Stimulated activated CD8-positive, alpha-beta memory T cell treated with anti-CD3 and anti-CD28 coated beads, Interleukin-7, amount 100 ng/mL, for 24 hours (primary cell): ENCODE measurements at places on chromosomes 12 and 14.

- DNase-seq, result no peak
These were observed 77.1 kb downstream of the KCNMB4 start for GRCh38 chr12:70443062-70443673.

DNA sequence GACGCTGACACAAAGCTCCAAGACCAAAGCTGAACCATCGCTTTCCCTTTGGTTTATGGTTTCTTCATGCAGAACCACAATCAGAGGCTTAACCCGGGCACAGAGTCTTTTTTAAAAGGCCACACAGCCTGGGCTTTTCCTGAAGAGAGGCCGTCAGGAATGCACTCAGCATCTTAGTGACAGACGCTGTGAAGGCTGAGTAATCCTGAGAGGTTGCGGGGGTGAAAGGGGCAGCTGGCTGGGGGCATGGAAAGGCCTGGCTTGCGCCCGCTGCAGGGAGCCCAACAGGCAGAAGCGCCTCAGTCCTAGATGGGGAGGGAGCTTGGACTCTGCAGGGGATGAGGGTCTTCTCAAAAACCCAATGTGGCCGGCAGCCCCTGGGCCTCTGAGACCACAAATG lies 13.6 kb downstream of the CTDSP2 start:
- no peak for DNase-seq

DNA sequence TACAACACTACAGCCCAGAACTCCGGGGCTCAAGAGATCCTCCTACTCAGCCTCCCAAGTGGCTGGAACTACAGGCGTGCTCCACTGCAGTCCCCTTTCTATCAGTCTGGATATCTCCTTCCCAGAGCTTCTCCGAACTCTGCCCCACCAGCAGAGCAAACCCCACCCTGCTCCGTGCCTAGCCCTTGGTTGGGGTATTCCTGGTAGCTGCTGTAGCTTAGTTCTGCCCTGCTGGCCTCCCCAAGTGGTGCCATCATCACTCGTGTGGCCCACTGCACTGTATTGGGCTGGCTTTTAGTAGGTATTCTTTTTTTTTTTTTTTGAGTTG lies 9.5 kb downstream of the HSP90AA1 start:
- no peak for DNase-seq

DNA sequence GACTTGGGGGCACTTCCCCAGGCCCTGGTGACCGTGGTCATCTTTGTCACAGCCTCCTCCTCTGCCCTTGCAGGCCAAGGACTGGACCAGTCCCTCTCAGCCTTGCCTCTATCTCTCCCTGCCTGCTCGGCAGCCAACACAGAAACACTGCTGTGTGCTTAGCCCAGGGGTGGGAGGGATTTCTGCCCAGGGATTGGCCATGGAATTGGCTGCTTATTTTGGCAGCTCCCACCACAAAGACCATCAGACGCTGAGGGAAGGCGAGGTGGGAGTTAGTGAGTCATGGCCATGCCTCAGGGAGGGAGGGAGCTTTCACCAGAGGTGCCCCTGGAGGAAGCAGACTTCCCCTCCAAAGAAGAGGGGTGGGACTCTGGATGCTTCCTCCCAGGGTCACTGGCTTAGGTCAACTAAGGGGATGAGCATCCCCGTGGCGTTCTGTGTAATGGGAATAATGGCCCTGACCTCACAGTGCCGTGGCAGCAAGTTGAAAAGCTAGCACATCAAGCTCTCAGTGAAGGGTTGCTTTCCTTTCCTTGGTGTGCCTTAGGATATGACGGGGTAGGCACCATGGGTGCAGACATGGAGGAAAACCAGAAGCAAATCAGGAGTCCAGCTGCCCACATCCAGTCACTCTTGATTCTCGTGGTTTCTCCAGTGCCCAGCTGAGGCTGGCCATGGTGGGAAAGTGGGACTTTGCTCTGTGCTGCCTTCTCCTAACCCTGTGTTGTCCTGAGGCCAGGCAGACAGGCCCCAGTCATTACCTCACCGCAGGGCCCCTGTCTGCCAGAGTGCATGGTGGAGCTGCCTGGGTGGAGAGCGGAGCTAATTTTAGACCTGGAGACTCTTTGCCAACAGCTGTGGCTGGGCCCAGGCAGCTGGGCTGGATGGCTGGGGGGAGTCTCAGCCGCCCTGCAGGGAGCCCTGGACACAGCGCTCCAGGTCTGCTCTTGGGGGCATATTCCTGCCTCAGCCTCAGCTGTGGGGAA lies 21.4 kb downstream of the B4GALNT3 start:
- DNase-seq, result no peak

GRCh38 chr12:102429211-102430154 lies 50.9 kb downstream of the IGF1 start:
- DNase-seq, result no peak

- no peak for DNase-seq
These were observed 114.7 kb upstream of the C14orf180 start for GRCh38 chr14:104464907-104465306.

- no peak for DNase-seq
These were observed 7.4 kb upstream of the TESPA1 start for GRCh38 chr12:54991991-54992375.

GRCh38 chr12:11711651-11712327 lies 62.3 kb downstream of the ETV6 start:
- DNase-seq, result no peak

DNA sequence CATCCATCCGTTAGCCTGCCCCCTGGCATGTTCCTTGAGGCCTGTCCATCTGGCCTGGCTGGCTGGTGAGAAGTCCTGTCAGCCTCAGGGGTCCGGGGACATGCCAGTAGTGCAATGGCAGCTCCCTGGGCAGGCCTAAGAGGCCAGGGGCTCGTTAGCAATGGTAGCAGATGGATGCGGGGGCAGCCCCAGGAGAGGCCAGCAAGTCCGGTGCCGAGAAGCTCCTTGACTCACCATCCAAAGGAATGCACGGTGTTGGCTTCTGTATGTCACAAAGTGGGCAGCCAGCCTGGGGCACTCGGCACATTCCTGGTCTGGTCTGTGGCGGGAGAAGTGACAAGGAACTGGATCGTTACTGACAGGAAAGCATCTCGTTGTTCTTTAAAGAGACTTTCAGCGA lies 319.9 kb downstream of the CACNA1C start:
- DNase-seq, result no peak

- DNase-seq, result no peak
These were observed 140.8 kb downstream of the ERC1 start for GRCh38 chr12:1131811-1132224.

- no peak for DNase-seq
These were observed at the start of gene HOXC4 for GRCh38 chr12:54053751-54054741. TSS of gene HOXC4 (plus strand) at chr12:54053835. CDS start at chr12:54053923, 88 bp downstream.

DNA sequence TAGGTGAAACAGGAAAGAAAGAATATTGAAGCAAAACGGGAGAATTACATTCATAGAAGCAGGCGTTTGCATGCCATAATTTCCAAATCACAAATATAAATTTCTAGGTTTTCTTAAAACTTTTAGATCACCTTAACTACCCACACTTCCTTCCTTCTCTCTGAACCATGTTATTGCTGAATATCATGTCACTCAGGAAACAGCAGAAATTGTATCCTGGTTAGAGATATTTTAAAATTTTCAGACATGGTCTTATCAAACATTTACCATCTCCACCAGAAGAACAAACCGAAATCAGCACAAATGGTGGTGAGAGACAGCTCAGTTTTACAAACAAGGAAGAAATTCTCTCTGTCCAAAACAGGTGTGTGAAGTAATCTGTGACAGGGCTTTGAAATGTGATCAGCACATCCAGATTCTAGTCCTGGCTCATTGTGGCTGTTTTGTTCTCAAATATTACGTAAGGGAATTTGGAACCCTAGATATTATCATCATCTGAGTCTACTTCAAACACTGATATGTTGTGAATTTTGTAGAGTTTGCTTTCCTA lies 16.3 kb downstream of the TESPA1 start:
- no peak for DNase-seq

DNA sequence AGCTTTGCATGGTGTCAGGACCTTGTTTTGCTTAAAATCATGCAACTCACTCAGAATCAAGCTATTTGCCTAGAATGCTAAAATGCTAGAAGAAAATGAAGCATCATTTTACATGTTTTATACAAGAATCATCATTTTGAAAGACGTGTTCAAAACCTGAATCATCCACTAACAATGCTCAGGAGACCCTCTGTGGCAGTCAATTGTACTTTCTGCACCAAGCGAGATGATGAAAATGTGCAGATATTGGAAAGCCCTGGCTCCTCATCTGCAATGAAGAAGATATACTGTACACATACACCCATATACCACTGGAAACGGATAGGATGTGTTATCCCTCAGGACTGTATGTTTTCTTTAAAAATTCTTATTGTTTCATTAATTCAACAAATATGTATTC lies 92.7 kb downstream of the DYRK2 start:
- no peak for DNase-seq

DNA sequence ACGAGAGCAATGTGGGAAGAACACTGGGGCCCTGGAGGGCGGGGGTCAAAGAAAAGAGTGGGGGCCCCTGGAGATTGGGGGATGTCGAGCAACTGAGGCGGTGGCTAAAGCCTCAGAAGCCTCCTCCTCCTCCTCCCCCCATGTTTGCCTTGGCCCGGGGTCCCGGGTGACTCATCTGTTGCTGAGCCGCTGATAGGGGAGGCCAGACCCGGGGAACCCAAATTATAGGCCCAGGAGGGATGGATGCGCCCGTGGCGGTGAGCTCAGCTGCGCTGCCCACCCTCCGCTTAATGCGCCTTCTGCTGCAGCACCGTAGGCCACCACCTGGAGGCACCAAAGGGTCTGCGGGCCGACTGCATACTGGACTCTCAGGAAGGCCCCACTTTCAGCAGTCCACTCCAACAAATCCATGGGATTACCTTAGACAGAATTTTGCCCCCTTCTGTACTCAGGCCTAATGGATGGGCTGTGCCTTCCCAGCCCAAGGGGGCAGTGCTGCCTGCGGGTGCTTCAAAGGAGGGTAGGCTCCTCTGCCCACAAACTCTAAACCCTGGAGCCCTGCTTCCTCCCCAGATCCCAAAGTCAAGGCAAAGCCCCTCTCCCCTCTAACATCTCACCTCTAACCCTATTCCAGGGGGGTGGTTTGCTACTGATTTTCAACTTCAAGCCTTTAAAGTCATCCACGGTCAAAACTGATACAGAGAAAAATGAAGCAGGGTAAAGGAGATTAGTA lies 2.6 kb upstream of the WNT10B start:
- no peak for DNase-seq

- DNase-seq, result no peak
These were observed 178.1 kb downstream of the ADGRD1 start for GRCh38 chr12:131131808-131132117.

DNA sequence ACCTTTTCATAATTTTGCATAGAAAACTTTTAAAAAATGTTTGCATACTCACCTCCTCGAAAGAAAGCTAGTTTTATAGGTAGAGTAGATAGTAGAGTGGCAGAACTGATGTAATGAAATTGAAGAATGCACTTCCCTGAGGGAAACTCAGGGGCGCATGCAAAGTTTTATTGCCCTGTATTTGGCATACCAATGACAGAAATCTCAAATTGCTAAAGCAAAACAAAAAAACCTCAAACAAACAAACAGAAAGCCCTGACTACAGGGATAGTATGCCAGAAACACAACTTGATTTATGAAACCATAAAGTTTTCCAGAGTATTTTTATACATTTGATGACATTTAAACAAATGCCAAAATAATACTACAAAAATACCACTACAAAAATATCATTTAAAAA lies 1.8 kb downstream of the RASSF9 start:
- DNase-seq, result no peak

GRCh38 chr14:100416921-100417860 lies 94.1 kb downstream of the SLC25A47 start:
- DNase-seq, result no peak

DNA sequence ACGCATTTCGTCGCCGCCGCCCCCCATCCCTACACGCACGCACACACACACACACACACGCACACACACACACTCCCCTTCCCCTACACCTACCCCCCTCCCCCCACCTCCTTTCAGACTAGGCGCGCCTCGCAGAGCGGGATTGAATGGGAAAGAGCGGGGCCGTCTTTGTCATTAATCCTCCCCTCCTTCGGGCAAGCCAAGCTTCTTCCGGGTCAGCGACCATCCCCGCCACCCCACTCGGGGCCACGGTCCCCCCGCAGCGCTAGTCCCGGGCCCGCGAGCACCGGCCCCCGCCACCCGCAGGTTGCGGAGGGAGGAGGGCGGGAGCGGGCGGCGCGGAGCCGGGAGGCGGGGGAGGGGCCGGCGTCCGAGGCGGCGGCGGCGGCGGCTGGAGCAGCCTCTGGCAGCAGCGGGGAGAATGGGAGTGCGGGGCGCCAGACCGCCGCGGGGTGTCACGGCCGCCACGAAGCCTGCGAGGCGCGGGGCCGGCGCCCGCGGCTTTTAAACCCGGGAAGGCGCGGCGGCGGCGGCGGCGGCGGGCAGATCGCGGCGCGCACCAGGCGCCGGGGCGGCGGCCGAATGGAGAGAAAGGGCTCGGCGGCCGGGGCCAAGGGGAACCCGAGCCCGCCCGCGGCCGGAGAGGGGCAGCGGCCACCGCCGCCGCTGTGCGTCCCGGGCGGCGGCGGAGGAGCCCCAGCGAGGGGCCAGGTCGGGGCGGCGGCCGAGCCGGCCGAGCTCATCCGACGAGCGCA lies at the start of gene TTC9:
Gene TTC9, plus strand, starts transcription at position 369 of the 755 bp plus-strand sequence. Its CDS starts 214 bp downstream, at position 583.
- DNase-seq, result no peak

DNA sequence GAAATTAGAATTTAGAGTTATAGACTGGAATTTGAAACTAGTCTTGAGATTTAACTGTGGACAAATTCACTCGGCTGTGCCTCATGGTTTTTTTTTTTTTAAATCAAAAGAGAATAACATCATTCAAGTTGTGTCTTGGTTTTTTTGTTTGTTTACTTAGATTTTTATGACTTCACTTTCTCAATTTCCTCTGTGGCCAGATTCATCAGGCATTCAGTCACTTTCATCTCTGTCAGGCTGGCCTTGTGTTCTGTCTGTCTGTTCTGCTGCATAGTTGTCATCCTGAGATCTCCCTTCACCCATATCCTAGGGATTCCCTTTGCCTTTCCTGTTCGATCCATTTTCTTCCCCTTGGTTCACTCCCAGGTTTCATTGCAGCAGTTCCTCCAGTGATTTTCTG lies 10.0 kb downstream of the MARK3 start:
- no peak for DNase-seq
